ENCODE measurements at places on chromosomes 12 and 14.

DNA sequence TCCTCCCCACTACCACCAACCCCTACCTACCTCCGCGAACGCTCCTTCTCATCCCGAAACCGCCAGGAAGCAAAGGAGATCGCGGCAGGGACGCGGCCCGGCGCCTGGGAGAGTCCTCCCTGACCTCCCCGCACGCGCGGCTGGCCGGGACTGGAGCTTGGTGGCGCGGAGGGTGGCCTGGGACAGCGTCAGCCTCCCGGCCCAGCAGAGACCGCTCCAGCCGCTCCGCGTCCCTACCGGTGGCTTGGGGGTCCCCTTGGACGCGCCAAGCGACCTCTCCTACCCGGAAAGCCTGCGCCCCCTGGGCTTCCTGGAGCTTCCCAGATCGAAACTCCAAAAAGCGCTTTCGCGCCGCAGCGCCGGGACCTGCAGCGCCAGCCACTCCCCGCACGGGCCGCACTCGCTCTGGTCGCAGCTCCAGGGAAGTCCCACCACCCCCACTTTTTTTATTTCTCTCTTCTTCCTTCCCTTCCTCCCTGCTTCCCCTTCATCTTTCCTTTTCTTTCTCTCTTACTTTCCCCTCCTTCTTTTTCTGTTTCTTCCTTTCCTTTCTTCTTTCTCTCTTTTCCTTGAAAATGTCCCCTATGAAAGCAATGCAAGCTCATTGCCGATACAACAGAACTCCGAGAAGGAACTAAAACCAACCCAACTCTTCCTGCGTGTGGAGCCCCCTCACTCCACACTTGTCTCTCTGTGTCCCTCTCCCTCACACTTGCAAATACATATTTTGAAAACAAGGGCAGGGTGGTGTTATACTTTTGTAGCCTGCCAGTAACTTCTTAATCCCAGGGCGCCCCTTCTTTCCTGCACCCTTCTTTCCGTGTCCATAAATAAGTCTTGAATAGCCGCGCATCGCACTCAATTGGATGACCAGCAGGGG, 3.8 kb downstream of the DIO3 start:
- no peak for DNase-seq

DNA sequence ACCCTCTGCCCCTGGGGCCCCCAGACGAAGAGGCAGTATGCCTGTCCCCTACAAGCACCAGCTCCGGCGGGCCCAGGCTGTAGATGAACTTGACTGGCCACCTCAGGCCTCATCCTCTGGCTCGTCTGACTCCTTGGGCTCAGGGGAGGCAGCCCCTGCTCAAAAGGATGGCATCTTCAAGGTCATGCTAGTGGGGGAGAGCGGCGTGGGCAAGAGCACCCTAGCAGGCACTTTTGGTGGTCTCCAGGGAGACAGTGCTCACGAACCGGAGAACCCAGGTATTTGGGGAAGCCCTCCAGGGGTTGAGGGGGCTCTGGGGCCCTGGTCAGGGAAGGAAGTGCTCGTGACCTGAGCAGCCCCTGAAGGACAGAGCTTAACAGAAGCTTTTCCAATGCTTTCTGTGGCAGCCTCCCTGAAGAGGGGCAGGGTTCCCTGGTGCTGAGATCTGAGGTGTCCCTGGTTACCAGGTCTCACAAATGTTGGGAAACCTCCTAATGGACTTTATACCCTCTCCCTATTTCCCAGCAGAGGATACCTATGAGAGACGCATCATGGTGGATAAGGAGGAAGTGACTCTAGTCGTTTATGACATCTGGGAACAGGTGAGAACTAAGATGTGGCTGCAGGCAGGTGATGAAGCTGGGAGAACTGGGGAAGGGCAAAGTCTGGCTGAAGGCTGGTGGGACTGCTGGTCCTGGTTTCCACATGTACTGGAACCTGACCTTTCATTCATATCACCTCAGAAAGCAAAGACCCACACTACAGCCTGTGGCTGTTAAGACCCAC, 1.9 kb downstream of the REM2 start:
- DNase-seq, result no peak

- no peak for DNase-seq
These were observed 96.8 kb downstream of the TXNDC16 start for GRCh38 chr14:52455291-52456088.

DNA sequence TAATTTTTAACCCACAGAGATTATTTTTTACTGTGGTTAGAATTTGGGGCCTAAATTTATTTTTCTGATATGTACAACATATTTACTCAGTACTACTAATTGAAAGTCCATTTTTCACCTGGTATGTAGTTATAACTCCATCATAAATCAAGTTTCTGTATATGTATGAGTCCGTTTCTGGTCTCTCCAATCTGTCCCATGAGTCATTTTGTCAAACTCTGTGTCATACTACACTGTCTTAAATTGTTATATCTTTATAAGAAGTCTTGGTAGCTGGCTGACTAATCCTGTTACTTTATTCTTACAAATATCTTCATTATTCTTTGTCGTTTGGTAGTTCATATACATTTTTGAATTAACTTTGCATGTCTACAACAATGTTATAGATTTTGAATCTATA, 344.0 kb downstream of the PDZRN4 start:
- no peak for DNase-seq

- no peak for DNase-seq
These were observed 1.3 kb downstream of the GPRC5A start for GRCh38 chr12:12892681-12893141.

Data from NCI-H1436 treated with DMSO at 0.1 percent for 48 hours (cell line).